ENCODE measurements at places on chromosomes 7 and 10.

DNA sequence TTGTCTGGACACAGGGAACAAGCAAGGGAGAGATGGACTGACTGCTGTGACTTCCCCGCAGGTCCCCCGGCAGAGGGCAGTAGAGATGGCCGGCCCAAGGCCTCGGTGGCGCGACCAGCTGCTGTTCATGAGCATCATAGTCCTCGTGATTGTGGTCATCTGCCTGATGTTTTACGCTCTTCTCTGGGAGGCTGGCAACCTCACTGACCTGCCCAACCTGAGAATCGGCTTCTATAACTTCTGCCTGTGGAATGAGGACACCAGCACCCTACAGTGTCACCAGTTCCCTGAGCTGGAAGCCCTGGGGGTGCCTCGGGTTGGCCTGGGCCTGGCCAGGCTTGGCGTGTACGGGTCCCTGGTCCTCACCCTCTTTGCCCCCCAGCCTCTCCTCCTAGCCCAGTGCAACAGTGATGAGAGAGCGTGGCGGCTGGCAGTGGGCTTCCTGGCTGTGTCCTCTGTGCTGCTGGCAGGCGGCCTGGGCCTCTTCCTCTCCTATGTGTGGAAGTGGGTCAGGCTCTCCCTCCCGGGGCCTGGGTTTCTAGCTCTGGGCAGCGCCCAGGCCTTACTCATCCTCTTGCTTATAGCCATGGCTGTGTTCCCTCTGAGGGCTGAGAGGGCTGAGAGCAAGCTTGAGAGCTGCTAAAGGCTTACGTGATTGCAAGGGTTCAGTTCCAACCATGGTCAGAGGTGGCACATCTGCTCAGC is 6.0 kb downstream of the CYREN start:
- DNase-seq, result no peak

DNA sequence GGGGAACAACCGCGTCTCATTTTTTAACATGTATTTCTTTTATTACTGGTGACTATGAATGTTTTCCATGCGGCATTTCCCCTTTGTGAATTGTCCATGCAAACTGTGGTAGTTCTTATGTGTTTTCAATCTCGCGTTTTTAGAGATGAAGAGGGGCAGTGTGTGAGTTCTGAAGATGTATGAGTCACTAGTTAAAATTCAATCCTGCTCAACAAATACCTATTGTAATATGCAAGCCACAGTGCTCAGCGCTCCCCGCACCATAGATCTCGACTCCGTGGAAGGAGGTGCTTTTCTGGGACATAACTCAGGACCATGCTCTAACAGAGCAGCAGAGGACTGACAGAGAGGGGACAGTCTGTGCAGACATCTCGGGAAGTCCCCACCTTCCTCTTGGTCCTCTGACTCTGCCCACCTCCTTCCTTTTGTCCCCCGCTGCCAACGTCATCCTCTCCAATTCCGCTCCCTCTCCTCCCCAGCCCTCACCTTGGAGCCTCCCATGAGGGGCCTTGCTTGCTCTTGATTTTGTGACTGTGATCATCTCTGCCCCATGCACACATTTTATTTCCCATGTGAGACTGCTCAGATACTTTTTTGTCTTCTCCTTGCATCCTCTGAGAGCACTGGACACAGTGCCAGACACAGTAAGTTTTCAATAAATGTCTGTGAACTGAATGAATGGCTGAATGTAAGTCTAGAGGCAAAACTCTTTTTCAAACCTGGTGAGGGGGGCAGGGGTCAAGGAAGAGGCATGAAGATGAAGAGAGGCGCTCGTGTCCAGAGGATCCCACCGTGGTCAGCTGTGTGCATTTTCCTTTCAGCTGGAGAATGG is 42.7 kb upstream of the PLEKHA1 start:
- DNase-seq, result no peak

DNA sequence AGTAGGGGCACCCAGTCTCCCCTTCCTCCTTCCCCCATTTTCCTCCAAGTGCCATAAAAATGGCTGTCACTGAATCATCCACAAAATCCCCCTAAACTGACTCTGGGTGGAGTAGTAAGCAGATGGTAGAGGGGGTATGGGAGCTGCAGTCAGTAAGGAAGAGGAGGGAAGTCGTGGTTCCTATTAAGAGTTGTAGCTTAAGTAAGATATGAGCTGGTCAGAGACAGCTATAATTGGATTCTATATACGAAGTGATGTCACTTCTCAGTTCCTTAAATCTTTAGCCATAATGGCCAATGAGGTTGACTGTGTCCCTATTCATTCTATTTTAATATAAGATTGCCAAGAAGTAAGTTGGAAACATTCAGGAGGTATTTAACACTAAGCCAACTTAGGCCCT is 131.7 kb downstream of the SLC16A9 start:
- no peak for DNase-seq

GRCh38 chr7:127487381-127487780 is 94.9 kb upstream of the ZNF800 start:
- no peak for DNase-seq

DNA sequence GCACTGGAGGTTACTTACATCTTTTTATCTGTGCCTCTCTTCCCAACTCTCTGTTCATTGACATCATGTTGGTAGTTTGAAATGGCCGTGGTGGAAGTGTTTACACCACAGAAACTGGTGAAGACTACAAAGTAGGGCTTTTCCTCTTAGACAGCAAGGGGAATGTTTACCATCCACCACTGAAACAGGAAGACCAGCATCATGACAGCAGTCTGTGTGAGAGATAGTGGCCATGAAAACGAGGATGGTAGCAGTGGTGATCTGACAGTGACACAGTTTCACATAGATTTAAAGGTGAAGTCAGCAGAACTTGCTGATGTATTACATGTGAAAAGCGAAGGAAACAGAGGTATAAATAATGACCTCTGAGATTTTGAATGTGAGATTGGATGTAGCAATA is 115.7 kb downstream of the CCDC71L start:
- DNase-seq, result no peak

DNA sequence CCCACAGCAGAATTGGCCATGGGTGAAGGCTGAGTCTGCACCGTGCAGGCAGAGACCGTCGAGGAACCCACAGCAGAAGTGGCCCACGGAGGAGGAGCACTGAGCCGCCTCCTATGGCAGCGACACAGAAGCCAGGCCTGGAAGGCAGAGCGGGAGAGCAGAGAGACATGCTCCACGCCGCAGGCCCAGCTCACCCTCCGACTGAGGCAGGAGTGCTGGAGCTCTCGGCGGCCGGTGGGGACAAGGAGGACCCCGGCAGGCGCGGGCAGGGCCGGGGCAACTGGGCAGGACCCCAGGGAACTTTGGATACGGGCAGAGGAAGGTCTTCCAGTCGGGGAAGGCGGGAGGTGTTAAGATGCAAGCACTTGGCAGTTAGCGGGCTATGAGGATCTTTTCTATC is 420.4 kb downstream of the DNAJB6 start:
- DNase-seq, result no peak

- no peak for DNase-seq
Measured at GRCh38 chr7:144019457-144019856, 19.3 kb downstream of the OR6B1 start.

- no peak for DNase-seq
Measured at GRCh38 chr10:116287906-116288501, 15.0 kb upstream of the GFRA1 start.

GRCh38 chr7:35035511-35035961 is 1.7 kb downstream of the DPY19L1 start:
- no peak for DNase-seq

DNA sequence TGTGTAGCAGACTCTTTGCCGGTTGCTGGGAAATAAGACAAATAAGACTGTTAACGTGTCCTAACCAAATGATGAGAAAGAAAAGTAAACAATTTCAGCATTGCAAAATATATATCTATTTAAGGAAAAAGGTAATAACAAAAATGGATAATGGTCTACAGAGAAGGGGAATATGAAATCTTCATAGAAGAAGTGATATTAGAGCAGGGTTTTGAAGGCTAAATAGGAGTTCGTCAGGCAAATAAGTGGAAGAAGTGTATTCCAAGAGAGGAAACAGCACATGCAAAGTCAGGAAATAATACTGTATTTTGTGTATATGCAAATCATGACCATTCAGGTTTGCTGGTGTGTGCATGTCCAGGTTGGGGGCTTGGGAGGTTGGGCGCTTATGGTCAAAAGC is 55.3 kb upstream of the OSBPL3 start:
- DNase-seq, result no peak

DNA sequence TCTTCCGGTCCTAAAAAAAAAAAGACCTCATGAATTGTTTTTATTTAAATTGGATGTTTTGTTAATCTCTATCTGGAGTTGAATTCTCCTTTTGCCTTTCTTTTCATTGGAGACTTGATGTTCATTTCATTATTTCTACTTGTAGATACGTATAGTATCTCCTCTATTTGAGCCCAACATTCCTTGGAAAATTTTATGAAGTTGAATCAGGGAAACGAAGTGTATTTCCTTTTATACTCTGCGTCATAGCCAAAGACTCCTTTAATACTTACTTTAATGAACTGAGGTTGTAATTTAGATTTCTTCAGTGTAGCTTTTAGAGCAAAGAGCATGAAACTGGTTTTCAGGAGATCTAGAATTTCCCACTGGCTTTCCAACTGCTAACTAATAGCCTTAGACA is 132.4 kb downstream of the KIAA1217 start:
- no peak for DNase-seq

- no peak for DNase-seq
Measured at GRCh38 chr7:79968077-79968648, 166.5 kb upstream of the GNAI1 start.

DNA sequence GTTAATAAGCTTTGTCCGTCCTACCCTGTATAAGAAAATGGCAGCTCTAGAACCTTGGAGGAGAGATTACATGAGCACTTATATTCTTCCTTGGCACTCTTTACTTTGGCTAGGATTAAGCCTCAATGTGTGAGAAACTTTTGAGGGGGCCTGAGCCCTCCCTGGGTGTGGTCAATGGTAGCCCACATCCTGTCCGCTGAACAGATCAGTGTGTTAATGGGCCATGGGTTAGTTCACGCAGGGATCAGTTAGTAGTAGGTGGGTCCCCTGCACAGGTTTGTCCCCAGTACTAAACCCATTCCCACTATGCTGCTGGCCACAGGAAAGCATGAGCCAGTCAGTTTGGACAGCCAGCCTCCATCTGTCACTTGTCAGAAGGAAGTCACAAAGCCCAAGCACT is 20.2 kb upstream of the IKZF1 start:
- no peak for DNase-seq

GRCh38 chr7:156768698-156769472 is 124.1 kb downstream of the LMBR1 start:
- no peak for DNase-seq

GRCh38 chr10:99929360-99929759 is 80.4 kb downstream of the DNMBP start:
- DNase-seq, result no peak

DNA sequence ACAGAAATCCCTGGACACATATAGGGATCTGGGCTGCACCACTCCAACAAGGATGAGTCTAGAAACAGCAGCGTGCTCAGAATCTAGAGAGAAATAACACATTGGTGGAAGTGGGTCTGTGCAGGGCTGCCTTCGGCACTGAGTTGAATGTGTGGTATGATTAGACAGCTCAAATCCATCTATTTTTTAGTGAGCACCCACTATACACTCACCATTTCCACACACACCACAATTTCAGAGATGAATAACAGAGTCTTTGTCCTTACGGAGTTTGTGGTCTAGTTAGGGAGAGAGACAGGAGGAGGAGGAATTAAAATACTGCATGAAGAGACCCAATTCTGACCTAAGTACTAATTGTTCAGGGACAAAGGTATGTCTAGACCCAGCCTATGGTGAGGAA is 44.2 kb downstream of the JAZF1 start:
- no peak for DNase-seq

DNA sequence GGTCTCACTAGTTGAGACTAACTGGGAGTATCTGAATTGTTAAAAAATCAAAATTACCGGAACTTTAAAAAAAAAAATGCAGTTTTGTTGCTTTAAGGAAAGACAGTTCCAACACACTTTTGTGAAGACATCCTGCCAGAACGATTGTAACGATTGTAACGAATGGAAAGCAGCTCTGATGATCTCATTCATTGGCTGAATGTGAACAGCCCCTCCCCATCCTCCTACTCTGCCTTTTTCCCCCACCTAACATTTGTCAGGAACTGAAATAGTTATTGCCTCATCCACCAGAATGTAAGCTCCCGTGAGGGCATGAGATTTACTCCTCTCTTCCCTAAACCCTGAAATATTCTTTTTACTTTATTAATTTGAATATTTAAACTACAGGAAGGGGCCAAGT is 23.1 kb upstream of the ZC3HAV1L start:
- DNase-seq, result no peak

DNA sequence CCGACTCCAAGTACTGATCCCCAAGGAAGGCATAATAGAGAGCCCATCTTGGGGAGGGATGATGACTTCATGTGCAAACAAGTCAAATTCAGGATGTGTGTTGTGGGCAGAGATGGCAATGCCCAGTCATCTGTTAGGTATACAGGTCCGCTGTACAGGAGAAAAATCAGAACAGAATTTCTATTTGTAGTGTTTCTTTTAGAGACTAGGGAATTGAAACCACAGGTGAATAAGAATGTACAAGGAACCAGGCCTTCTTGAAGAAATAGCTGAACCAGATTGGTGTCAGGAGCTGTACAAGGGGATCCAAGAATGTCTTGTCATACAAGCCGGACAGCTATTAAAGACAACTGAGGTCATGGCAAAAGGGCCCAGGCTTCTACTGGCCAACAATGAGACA is 147.9 kb downstream of the PFKFB3 start:
- DNase-seq, result no peak

DNA sequence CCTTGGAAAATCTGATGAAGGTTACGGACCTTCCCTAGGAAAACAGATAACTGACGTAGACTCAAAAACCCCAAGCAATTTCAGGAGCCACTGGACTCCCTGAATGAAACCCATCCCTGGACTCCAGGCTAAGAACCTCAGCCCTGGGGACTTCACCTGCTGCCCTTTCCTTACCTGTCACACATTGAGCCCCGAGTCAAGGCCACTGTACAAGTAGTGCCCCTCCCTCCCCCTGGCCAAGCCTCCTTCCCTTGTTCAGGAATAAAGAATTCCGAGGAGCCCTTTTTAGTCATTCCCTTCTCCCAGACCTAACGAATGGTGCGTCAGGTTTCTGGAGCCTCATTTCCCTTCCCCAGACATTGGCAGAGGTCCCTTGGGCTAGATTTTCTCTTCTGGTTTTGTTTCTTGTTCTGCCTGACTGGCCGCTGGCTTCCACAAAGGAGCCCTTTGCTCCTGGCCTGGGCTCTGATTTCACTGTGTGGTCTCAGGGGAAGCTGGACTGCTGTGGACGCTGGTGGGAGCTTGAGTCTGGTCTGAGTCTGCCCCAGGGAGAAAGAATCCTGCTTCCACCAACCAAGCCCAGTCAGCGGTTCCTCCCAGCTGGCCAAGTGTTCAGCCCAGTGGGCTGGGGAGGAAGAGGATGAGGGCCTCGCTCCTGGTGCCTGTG is 31.7 kb downstream of the ZNF775 start:
- DNase-seq, result no peak
